Stimulated activated CD8-positive, alpha-beta memory T cell treated with anti-CD3 and anti-CD28 coated beads, Interleukin-2, amount 100 ng/mL, for 1 hour (primary cell): ENCODE measurements at places on chromosomes 5 and 9.

- no peak for DNase-seq
These were observed 13.8 kb downstream of the SNX30 start for GRCh38 chr9:112764344-112764743.

- DNase-seq = no peak
These were observed 38.3 kb upstream of the TNFSF8 start for GRCh38 chr9:114968671-114969070.

GRCh38 chr5:124644138-124644537 lies 102.3 kb downstream of the ZNF608 start:
- no peak for DNase-seq

GRCh38 chr5:78929833-78930232 lies 55.3 kb downstream of the ARSB start:
- DNase-seq = no peak

GRCh38 chr5:117652958-117653280 lies 1078.3 kb upstream of the SEMA6A start:
- DNase-seq = no peak

GRCh38 chr5:67677422-67677970 lies 480.9 kb upstream of the CD180 start:
- DNase-seq = no peak

- no peak for DNase-seq
These were observed 4.7 kb downstream of the PTGES2 start for GRCh38 chr9:128122809-128123175.

GRCh38 chr9:114771889-114772288 lies 34.0 kb downstream of the TNFSF15 start:
- no peak for DNase-seq

GRCh38 chr9:4315582-4316215 lies 15.8 kb upstream of the GLIS3 start:
- peak; percentile 24 for DNase-seq

GRCh38 chr9:134101623-134102149 lies 33.9 kb upstream of the BRD3 start:
- no peak for DNase-seq

DNA sequence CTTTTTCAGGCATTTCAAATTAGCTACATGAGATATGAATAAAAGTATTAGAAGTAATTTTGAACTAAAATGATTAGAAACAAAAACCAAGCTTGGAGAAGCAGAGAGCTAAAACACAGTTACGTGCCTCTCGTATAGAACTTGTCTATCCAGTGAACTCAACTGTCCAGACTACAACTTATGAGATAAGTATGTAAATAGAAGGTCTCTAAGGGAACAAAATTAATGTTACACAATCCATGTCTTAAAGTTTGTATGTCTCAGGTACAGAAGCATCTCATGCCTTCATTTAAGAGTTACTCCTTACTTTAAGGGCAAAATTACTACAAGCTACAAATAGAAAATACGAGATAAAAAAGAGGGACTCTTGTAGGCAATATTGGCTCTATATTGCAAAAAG lies 316.8 kb downstream of the CETN3 start:
- DNase-seq = no peak

GRCh38 chr9:133967024-133967741 lies 24.9 kb downstream of the VAV2 start:
- DNase-seq = no peak

- DNase-seq = no peak
These were observed 66.9 kb upstream of the DNAH5 start for GRCh38 chr5:14011089-14012020.

DNA sequence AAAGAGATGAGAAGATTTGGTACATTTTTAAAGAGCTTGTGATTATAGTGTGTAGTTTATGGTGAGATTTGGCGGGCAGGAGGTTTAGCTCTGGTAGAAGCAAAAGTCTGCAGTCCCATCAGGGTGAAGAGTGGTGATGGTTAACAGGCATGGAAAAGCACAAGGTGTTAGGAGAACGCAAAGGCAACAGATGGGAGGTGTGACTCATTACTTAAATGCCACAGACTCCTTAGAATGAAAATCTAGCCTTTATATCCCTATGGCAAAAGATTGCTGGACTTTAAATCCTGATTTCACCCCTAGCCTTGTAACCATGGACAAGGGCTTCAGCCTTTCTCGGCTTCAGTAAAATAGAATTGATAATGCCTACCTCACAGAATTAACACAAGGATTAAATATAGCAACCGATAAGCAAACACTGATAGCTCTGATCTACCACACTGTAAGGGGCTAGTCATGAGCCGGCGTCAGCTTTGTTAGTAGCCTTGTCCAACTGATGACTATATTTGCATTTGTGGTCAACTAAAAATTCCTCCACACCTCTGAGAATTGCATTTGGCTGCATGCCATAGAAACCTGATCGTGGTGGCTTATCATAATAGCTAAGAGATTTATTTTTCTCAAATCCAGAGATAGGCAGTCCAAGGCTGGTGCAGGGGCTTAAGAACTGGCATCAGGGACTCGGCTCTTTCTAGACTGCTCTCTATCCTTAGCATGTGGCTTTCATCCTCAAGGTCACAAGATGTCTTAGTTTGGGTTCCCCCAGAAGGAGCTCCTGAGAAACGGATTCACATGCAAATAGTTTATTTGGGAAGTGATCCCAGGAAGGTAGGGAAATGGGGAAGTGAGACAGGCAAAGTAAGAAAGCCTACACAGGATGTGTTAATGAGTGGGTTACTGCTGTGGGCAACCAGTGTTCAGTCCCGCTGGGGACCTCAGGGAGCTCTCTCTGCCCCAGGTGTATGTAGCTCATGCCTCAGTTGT lies 19.6 kb downstream of the MFAP3 start:
- DNase-seq = no peak

GRCh38 chr9:93094658-93095204 lies 1.3 kb upstream of the CARD19 start:
- no peak for DNase-seq

DNA sequence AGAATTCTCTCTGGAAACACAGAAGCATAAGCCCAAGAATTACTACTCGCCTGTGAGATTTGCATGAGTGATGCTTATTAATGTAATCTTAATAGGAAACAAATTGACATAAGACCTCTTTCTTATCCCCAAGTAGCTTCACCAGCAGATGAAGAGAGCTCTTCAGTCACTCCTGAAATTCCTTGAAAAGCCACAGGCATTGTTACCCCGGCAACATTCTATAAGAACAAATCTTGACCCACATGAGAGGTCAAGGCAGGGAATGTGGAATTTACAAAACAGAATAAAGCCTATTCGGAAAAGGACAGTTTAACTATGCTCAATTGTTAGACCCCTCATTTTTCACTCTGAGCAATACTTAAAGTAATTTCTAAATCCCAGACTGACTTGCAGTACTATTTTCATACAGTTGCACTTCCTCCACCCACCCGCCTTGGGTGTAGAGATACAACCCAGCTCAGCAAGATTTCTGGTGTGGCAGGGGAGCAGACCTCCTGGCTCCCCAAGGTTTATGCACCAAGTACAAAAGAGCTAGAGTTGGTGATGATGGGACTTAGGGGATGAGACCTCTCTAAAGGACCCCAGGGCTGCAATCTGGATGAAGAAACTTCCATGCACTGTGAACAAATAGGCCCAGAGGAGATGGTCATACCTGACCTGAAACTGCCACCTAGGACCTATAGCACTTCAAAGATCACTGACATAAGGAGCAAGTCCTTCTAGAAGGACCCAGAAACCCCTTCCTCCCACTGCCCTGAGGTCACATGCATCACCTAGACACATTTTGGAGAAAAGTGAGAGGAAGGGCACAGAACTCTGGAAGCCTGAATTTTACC lies 242.1 kb downstream of the ZNF608 start:
- no peak for DNase-seq

- no peak for DNase-seq
These were observed 163.3 kb upstream of the WWC1 start for GRCh38 chr5:168128111-168128510.

GRCh38 chr9:97319395-97319794 lies 11.9 kb downstream of the CCDC180 start:
- no peak for DNase-seq
